ENCODE measurements at places on chromosomes 12 and 14.

DNA sequence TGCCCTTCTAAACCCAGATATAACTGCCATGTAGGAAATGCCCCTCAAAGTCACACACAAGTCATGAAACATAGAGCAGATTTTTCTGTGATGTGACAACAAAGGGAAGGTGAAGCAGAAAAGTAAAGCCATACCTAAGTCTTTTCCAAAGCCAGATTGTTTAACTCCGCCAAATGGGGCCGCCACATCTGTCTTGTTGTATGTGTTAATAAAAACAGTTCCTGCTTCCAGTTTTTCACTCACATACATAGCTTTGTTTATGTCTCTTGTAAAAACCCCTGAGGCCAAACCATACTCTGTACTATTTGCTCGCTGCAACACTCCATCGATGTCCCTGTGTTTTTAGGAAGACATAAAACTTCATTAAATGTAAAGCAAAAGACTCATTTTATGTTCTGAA is 40.3 kb downstream of the NOPCHAP1 start:
- no peak for DNase-seq

- no peak for DNase-seq
These were observed 88.1 kb upstream of the TMEM263 start for GRCh38 chr12:106867651-106868050.

DNA sequence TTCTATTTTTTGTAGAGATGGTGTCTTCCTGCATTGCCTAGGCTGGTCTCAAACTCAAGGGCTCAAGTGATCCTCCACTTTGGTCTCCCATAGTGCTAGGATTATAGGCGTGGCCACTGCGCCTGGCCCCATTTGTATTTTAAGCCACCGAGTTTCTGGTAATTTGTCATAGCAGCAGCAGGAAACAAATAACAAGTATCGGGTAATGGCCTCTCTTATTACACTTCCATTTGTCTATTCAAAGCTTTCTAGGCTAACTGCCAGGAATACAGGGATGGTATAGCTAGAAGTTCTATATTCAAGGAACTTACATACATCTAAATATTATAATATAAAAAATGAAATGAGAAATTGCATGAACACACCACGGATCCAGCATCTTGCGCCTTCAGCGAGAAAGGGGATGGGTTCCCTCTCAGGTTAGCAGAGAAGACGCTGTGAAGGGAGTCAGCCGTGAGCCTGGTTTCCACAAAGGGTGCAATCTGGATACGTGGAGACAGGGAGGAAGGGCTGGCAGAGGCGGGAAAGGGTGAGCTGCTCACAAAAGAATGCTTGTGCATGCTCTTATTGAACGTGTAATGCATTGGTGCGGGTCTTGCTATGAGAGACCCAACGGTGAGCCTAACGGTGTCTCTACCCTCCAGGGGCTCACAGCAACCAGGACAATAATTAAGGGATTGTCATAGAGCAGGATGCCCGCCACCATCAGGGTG is 9.5 kb downstream of the BDKRB1 start:
- no peak for DNase-seq

GRCh38 chr14:101813833-101814232 is 52.3 kb downstream of the PPP2R5C start:
- DNase-seq, result no peak

- DNase-seq, result no peak
These were observed 32.9 kb downstream of the FBXW8 start for GRCh38 chr12:116943419-116944372.

GRCh38 chr12:115163710-115164109 is 479.7 kb upstream of the TBX3 start:
- no peak for DNase-seq

DNA sequence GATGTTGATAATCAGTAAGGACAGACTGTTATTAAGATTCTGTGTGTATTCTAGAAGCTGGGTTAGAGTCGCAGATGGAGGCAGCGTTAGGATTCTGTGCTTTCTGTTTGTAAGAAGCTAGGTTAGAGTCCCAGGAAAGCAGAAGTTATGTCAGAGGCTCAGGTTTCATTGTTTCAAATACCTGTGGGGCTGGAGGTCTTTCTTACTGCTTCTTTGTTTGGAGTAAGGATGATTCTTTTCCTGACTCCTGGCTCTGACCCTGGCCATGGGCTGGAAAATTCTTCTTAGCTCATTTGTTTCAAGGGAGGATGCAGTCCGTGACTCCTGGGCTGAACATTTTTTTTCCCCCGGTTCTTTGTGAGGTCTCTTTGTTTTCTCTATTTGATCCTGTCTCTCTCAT is 5.2 kb downstream of the MUCL1 start:
- peak; percentile 30 for DNase-seq

DNA sequence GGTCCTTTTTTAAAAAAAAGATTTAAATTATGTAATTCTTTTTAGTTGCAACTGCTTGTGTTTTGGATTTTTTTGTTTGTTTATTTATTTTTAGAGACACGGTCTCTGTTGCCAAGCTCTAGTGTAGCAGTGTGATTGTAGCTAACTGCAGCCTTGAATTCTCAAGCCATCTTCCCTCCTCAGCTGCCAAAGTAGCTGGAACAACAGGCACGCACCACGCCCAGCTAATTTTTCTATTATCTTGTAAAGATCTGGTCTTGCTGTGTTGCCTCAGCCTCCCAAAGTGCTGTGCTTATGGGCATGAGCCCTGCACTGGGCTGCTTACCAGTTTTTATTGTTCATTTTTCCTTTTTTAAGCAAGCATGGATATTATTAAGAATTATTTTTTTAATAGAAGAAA is 10.6 kb upstream of the ART4 start:
- DNase-seq, result no peak

All from iPS DF 19.7 (cell line).